Right renal cortex interstitium (tissue), 3 donors: ENCODE measurements at places on chromosomes 12 and 14.

DNA sequence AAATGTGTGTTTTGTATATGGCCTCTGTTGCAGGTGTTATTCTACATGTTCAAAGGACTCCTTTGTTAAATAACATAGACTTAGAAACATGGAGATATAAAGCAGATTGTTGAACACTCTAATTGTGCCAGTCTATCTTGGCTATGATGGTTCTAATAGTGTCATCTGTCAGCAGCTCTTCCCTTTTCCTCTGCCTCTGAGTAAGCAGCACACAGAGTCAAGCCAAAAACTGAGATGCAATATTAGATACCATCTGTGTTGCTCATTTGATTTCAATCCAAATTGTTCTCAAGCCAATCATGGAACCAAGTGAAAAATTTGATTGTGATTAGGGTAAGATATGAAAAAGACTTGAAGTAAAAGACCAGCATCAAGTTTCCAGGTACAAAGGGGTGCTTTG lies 871.1 kb upstream of the MGAT4C start:
- no peak for DNase-seq

- no peak for DNase-seq
These were observed 2.3 kb upstream of the ACVRL1 start for GRCh38 chr12:51904951-51905470.

DNA sequence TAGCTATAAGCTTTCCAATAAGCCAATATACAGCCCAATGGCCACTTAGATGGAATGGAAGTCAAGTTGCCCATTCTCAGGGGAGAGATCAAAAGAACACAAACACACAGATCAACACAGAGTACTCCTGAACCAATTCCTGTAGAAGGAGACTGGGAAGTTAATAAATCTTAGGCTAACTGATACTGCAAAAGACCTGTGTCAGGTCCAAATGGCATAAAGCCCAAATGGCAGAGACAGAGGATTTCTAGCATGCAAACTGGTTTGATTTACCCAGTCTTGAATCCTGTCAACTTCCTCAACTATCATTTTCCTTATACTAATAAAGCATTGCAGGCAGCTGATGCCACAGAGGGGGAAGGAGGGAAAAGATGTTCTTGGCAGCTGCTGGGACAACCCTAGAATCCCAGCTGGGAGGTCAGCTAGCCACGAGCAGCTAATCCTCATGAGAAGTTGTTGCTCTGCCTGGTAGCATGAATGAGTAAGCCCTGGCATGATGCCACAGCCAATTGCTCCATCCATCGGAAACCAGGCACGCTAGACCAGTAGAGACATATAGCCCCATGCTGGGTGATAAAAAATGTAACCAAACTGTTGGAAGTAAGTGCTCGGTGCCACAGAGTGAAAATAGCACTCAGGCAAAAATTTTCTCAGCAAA lies 26.2 kb downstream of the ANG start:
- no peak for DNase-seq

- no peak for DNase-seq
These were observed 27.6 kb downstream of the OTX2 start for GRCh38 chr14:56782711-56783110.

DNA sequence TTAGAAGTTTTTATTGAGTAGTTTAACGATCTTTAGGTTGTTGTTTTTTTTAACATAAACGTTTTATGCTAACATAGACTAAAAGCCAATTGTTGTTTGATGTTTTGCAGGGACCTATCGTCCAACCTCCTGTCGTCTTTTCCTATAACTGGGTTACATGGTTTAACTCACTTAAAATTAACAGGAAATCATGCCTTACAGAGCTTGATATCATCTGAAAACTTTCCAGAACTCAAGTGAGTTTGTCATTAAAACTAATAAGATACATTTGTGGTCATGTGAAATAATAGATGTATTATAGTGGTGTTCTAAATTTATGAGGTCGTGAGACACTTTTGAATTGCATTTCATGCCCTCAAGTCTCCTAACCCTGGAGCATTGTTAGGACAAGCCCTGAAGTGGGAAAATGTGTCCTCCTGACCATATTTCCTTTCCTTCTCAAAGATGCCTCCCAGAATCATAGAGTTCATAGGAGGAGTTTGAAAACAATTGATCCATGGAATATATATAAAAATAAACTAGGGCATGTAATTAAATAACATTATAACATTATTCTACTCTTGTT lies 84.9 kb downstream of the ZFC3H1 start:
- no peak for DNase-seq

DNA sequence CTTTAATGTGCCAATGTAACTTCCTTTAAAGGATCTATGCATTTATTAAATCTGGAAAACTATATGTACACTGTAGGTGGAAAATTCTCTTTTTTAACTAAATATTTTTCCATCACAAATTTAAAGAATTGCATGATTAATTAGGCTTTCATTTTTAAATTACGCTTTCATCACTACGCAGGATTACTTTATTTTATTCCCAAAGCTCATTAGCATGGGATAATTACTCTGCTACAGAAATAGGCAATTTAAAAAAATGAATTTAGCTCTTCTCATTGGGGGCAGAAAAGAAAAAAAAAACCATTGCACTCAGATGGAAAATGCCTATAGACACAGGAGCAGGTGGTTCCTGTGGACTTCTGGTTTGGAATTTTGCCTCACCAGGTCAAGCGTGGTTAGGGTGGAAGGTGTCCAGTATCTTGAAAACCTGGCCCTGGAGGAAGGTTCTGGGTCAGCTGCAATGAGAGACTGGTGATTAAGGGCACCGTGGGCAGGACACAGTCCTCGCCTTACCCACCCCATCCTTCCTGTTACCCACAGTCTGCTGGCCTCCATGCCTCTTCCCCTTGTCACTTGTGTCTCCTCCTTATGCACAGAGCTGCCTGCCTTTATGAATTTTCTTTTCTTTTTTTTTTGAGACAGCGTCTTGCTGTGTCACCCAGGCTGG lies 17.3 kb upstream of the RIN3 start:
- DNase-seq, result no peak

DNA sequence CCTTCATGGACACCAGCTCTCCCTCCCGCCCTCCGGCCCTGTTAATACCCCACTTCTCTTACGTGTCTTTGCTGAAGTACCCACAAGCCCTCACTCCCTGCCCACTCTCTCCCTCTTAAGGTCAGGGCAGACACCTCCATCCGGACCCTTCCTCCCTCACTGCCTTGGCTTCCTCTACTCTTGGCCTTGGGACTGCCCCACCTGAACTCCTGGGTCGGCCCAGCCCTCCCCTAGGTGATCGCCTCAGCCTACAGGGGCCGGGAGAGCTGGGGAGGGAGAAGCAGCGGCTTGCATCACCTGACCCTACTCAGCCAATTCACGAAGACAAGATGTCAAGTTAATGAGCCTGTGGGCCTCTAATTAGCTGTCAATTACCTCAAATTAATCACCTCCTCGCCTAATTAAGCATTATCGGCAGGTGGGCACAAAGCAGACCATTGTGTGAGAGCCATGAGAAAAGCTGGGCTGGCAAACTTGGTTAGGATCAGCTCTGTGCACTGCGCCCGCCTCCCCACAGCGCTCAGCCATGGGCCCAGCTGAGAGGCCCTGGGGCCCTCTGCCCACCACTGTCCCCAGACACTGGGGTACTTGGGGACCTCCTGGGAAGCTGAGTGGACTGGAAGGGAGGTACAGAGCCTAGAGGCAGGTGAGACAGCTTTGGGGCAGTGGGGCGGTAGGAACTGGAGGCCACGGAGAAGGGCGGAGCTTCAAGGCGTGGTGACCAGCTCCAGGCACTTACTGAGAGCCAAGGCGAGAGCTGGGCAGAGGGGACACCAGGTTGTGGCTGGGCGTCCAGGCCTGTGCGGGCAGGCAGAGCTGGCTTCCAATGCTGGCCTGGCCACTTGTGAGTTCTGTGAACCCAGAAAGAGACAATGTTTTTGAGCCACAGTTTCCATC lies 25.1 kb upstream of the VSX2 start:
- DNase-seq, result no peak

GRCh38 chr12:43805860-43806736 lies at the start of gene TWF1:
Gene TWF1, minus strand, starts transcription at chr12:43806317. Its CDS starts 72 bp downstream, at chr12:43806245.
- peak; percentile 75 for DNase-seq

GRCh38 chr12:42534184-42534838 lies 55.2 kb downstream of the PRICKLE1 start:
- no peak for DNase-seq

GRCh38 chr12:111754671-111755070 lies 12.1 kb upstream of the ALDH2 start:
- no peak for DNase-seq

GRCh38 chr12:119363037-119363436 lies 28.5 kb downstream of the CCDC60 start:
- no peak for DNase-seq

- no peak for DNase-seq
These were observed 171.5 kb downstream of the ASCL1 start for GRCh38 chr12:103128862-103129501.

GRCh38 chr12:53236443-53237111 lies 4.6 kb upstream of the RARG start:
- no peak for DNase-seq

DNA sequence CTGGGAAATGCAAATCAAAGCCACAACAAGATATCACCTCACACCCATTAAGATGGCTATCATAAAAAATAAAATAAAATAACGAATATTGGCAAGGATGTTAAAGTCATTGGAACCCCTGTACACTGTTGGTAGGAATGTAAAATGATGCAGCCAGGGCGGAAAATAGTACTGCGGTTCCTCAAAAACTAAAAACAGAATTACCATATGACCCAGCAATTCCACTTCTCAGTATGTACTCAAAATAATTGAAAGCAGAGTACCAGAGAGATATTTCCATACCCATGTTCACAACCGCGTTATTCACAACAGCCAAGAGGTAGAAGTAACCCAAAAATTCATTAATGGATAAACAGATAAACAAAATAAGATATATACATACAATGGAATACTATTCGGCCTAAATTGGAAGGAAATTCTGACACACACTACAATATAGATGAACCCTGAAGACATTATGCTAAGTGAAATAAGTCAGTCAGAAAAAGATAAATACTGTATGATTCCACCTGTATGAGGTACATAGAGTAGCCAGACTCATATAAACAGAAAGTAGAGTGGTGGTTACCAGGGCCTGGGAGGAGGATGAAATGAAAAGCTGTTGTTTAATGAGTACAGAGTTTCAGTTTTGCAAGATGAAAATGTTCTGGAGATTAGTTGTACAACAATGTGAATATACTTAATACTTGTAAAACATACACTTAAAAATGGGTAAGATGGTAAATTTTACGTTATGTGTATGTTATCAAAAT lies 84.6 kb downstream of the TXNDC16 start:
- DNase-seq, result no peak

DNA sequence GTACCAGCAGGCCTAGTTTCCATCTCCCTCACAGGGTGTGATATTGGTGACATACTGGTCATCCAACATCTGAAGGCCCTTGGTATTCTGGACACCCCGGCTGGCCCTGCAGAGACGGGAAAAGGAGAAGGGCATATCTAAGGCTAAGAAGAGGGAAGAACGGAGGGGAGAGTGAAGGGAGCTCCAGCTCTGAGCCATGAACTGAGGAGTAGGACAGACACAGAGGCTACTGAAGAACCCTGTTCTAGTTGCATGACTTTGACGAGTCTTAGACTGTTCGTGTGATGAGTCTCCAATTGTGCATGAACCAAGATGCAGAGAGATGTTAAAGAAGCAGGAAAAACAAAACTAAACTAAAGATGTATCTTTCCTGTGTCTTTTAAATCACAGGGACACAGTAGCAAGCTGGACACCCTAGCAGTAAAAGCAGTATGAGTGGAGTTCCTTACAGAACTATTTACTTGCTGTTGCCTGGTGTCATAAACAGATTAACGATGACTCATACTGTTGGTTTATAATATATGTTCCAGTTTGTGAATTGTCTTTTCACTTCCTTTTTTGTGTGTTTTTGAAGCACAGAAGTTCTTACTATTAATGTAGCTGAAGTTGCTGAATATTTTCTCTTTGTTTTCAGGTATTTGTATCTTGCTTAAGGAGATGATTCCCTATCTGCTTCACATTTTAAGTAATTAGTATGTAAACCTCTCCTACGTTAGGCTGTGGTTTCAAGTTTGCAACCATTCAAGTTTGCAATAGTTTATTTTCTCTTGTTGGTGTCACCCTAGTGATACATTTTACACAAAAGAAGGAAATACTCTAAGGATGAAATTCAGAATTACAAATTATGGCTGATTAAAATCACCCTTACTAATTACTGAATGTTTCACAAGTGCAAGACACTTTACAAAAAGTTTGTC lies 15.7 kb downstream of the FAR2 start:
- no peak for DNase-seq

GRCh38 chr12:130557886-130558765 lies 158.0 kb downstream of the RIMBP2 start:
- no peak for DNase-seq

DNA sequence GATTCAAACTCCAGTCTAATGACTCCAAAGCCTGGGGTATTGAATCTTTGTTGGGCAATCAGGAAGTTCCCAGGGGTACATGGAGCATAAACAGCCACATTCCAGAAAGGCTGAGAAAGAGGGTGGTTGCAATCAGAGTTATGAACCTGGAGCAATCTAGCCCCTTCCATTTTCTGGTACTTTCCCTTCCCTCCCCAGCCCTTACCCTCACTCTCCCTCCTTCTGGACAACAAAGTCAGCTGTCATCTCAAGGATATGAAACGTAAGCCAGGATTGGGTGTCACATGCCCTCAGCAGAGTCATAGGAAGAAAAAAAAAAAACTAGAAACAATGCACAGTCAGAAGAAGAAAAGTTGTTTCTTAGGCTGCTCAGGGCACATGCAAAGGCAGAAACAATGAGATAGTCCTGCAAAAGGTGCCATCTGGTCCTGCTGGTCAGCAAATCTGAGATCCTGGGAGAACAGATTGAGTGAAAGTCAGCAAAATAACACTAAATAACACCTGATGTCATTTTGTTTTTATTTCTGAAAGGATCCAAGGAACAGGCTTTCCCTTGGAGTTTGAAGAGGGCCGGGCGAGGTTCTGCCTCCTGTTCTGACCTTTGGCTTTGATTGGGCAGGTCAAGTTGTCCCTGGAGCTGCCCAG lies 27.1 kb downstream of the TMEM229B start:
- DNase-seq, result no peak

DNA sequence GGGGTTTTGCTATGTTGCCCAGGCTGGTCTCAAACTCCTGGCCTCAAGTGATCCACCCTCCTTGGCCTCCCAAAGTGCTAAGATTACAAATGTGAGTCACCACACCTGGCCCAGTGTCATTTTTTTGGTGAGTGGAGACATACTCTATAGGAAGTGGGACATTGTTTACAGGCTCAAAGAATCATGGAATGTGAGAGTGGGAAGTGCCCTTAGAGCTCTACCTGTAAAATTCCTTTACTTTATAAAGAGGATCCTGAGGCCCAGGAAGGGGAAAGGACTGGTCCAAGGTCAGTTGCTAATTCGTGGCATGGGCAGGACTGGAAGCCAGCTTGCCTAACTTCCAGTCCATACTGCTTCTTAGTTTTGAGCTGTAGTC lies 8.7 kb upstream of the ADCK1 start:
- no peak for DNase-seq

DNA sequence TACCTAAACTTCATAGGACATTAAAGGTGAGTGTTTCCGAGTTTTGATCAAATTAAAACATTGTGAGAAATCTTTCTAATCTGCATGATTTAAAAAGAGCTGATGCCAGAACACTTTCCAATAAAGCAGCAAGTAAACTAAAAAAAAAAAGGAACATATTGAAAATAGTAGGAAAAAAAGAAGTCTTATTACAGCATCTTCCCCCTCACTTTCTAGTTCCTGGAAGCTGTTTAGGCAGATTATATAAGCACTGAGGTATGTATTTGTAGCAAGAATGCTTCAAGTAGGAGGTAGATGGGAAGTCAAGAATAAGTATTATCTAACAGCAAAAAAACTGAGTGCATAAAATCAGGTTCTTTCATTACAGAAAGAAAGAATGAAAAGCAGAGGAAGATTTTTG lies 45.8 kb downstream of the ERO1A start:
- no peak for DNase-seq
